Stimulated activated CD8-positive, alpha-beta memory T cell treated with anti-CD3 and anti-CD28 coated beads, Interleukin-7, amount 100 ng/mL, for 4 hours (primary cell): ENCODE measurements at places on chromosomes 13 and 19.
A peak's percentile ranks its signal among the peaks of the same experiment; 100 is the strongest.

- no peak for DNase-seq
Measured at GRCh38 chr13:25463496-25463895, 91.7 kb downstream of the ATP8A2 start.

GRCh38 chr13:42048342-42048683, at the start of gene DGKH:
Gene DGKH, plus strand, starts transcription at chr13:42048648. Its CDS starts 126 bp downstream, at chr13:42048774.
- no peak for DNase-seq

GRCh38 chr13:44234566-44234965, 139.1 kb upstream of the SERP2 start:
- no peak for DNase-seq

DNA sequence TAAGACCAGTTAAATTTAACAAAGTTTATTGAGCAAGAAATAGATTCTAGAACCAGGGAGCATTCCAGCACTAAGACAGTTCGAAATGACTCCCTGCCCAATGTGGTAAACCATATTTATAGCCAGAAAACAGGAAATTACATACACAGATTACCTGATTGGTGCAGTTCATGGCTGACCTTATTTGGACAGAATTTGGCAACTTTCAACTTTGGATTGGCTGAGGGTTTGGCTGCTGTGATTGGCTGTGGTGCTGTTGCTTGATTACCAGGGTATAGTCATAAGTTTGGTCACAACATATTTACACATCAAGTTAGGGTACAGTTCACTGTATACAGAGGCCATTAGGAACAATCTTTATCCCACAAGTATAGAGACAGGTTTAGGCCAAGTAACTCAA, 984.8 kb upstream of the MIR17HG start:
- DNase-seq: no peak

DNA sequence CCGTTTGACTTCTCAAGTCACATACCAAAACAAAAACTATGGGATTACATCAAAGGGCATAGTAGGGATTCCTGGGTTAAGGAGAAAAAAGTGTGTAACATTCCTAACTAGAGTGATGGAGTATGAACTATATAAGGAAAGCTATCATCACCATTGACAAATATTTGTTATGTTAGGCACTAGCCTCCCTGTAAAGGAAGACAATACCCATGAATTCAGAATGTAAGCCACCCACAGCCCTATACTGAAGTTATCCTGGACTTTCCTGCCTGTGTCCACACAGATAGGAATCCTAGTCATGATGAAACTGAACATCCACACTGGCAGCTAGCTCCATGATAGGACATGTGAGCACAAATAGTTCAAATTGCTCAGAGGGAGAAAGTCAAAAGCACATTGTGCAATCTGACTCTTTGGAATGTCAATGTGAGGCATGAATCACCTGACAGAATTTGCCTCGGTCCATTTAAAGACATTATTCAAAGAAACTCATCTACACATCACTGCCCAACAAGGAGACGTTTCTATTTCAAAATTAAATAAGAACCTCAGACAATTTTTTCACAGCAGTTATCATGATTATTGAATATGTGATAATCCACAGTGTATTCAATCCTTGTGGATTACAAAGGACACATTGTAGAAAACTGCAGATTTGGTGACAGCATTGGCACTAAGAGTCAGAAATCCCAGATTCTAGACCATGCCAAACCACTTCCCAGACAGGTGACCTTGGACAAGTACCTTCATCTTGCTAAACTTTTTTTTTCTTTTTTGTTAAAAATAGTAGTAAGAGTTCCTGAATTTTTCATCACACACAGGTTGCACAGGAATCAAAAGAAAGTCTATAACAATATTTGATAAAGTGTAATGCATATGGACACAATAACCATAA, 529.3 kb downstream of the IRS2 start:
- DNase-seq: no peak

DNA sequence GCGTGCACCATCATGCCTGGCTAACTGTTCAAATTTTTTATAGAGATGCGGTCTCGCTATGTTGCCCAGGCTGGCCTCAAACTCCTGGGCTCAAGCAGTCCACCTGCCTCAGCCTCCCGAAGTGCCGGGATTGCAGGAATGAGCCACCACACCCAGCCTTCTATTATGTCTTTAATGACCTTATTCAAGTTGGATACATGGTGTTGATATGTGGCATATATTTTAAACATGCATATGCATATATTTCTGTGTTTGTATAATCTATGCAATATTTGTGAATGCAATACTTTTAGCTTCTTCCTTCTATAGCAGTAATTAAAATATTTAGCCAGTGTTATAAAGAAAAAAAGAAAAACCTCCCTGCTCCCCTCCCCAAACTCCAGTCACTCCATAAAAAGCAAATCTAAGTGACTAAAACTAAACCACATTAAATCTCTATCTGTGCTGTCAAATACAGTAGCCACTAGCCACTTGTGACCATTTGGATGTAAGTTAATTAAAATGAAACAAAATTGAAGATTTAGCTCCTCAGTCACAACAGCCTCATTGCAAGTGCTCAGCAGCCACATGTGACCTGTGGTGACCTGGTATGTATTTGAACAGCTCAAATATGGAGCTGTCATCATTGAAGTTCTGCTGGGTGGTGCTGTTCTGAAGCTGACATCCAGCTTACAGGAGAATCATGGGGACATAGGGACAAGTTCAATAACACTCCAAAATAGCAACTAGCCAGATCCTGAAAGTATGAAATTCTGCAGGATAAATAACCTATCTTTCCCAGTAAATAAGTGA, 27.4 kb downstream of the FCGBP start:
- no peak for DNase-seq

- no peak for DNase-seq
Measured at GRCh38 chr19:47757617-47758442, 12.5 kb downstream of the NOP53 start.

DNA sequence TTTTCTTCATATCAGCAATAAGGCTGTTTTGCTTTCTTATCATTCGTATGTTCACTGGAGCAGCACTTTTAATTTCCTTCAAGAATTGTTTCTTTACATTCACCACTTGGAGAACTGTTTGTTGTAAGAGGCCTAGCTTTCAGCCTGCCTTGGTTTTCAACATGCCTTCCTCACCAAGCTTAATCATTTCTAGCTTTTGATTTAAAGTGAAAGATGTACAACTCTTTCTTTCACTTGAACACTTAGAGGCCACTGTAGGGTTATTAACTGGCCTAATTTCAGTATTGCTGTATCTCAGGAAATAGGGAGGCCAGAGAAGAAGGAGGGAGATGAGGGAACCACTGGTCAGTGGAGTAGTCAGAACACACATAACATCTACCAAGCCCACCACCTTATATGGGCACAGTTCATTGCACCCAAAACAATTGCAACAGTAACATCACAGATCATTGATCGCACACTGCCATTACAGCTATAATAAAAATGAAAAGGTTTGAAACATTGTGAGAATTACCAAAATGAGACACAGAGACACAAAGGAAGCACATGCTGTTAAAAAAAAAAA, 181.4 kb upstream of the TUBA3C start:
- DNase-seq: no peak

- DNase-seq: no peak
Measured at GRCh38 chr19:21848706-21849105, 12.7 kb upstream of the ZNF43 start.

DNA sequence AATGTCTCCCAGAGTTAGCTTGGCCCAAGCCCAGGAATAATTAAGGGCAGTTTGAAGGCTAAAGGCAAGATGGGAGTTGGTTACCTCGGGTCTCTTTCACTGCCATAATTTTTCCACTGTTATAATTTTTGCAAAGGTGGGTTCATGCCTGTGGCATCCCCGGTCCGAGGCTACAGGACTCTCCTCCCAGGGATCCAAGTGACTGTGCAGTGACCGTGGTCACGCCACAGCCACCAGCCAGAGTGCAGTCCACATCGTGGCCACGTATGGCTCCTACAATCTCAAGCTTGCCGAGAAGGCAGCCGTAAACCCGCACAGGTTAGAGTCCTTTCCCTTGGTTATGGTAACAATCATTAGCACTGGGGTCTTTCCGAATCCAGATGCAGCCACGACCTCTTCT, 36.8 kb downstream of the C13orf46 start:
- no peak for DNase-seq

GRCh38 chr13:29270271-29270985, 325.1 kb downstream of the SLC7A1 start:
- no peak for DNase-seq

- DNase-seq: peak; percentile 22
Measured at GRCh38 chr13:51804295-51805172, 571 bp upstream of the DHRS12 start.

DNA sequence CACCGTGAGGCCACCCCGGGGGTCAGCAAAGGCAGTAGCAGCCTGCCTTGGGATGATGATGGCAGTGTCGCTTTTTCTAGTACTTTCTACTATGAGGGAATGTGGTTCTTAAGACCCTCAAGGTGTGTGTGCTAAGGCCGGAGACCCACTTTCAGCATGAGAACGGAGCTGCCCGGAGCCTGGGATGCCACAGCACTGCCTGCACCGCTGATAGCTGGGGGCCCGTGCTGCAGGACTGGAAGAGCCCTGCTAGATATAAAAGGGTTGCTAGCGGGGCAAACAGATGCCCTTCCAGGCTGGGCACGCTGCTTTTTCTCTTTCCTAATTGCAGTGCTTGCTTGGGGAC, 14.5 kb downstream of the PLIN4 start:
- DNase-seq: no peak

- no peak for DNase-seq
Measured at GRCh38 chr19:53978975-53979801, 12.2 kb upstream of the CACNG6 start.

- no peak for DNase-seq
Measured at GRCh38 chr13:52804202-52804641, 44.2 kb downstream of the PCDH8 start.

DNA sequence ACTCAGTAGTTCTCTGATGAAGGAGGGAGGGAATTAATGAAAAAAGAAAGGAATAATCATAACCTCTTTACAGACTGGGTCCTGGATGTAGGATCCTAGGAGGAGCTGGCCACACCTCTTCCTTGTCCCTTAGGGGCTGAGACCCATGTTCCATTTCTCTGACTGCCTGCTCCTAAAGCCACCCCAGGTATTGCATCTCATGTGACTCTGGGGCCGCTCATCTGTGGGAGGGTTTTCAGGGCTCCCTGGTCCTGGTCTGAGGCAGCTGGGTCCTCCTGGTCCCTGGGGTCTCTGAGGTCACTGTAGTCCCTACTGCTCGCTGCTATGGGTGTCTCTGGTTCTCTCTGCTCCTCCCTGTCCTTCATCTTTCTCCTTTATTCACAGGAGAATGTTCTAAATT, 2.9 kb downstream of the CEACAM21 start:
- no peak for DNase-seq

DNA sequence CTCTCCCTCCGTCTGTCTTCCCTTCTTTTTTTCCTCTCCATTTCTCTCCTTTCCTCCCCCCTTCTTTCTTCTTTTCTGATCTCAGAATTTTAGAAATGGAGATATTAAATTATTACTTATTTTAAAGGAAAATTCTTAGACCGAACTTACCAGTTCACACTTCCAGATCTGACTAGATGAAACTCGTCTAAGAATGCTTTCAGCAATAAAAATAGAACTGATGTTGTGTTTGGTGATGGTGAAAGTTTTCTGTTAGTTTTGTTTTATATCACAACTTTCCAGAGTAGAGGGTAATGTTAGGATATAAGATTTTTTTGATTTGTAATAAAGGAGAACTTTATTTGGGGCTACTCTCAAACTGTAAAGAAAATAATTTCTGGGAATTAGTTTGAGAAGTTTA, 29.9 kb downstream of the UCHL3 start:
- no peak for DNase-seq

GRCh38 chr13:97810152-97810551, 143.3 kb upstream of the IPO5 start:
- no peak for DNase-seq

GRCh38 chr19:37698216-37698615, 21.3 kb downstream of the ZNF607 start:
- no peak for DNase-seq

DNA sequence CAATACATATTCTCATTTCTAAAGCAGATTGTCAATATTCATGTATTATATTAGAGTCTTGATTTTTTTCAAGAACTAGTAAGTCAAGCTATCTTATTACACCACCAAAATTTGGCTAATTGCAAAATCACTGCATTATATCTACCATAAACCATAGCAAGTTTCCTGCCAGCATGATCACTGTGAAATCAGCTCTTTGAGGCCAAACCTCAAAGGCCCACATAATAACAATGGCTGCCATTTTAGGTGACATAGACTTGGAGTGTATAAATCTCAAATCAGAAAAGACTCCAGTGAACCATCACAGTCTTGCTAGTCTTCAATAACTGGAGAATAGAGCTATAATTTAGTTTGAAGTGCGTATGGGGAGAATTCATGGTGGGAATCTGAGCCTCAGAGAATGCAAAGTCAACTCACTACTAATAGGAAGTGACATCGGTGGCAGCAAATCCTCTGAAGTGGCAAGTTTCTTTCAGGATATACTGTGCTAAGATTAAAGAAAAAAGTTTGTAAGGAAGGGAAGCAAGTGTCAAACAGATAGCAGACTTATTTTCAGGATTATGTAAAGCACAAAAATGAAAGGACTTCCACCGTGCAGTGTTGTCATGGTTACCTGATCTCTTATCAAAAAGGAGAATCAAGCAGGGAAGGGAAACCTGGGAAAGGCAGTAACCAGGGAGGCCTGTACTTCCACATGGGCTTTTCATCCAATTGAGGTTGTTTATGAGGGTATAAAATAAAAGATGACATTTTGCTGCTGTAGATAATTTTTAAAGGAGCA, 117.4 kb upstream of the FNDC3A start:
- DNase-seq: no peak

DNA sequence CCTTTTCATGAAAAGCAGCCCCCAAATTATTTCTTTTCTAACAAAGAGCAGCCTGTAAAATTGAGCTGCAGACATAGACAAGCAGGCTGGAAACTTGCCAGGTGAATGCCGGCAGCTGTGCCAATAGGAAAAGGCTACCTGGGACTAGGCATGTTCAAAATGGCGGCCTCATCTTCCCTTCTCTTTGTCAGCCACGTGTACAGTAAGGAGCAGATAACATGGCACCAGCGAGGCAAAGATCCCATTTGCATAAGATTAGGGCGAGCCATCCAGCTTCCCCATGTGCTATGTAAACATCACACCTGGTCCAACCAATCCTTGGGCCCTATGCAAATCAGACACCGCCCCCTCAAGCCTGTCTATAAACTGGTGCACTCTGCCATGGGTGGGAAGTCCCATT, 31.2 kb upstream of the CACNA1A start:
- no peak for DNase-seq

GRCh38 chr13:51523082-51523518, 61.2 kb upstream of the WDFY2 start:
- peak; percentile 12 for DNase-seq

- DNase-seq: no peak
Measured at GRCh38 chr13:30354493-30355383, 47.4 kb upstream of the KATNAL1 start.

- no peak for DNase-seq
Measured at GRCh38 chr19:43332058-43332922, 21.2 kb upstream of the CD177 start.

DNA sequence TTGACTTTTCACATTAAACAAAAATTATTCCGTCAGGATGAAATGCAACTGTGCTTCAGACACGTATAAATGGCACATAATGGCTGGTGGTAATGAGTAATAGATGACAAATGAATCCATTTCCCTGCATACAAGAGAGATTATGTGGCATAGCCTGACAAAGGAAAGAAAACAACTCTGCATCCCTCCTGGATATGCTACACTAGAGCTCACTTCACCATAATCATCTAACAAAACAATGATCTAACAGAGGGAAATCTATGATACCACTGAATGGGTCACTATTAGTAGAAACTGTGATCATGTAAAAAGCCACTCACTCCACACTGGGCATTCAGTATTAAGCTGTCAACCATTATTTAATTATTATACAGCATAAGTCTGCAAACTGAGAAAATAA, 1498.4 kb downstream of the EFNB2 start:
- DNase-seq: no peak
